Esophagus squamous epithelium (tissue), 5 donors: ENCODE measurements at places on chromosomes 2 and 18.

- no peak for DNase-seq
These were observed 14.8 kb upstream of the PARD3B start for GRCh38 chr2:204530464-204530805.

DNA sequence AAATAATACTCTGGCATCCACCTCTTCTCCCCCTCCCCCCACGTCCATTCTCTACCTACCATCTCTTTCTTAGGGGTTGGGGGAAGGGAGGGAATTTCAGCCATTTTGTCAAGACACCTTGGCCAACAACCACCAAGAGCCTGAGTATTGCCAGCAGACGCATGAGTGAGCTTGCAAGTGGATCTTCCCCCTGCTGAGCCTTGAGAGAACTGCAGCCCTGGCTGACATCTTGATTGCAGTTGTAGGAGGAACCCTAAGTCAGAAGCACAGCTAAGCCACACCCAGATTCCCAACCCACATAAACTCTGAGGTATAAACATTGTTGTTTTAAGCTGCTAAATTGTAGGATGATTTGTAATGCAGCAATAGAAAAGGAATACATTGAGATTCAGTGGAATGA lies 165.6 kb downstream of the TMEFF2 start:
- DNase-seq: no peak

DNA sequence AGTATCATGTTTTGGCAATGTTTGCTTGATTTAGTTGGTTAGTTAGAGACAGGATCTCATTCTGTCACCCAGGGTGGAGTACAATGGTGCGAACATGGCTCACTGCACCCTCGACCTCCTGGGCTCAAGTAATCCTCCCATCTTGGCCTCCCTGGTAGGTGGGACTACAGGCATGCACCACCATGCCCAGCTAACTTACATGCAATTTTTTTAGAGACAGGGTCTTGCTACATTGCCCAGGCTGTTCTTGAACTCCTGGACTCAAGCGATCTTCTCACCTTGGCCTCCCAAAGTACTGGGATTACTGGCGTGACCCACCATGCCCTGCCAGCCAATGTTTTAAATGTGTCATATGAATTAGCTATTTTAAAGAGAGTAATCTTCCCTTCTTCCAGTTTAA lies 16.3 kb upstream of the CDKL4 start:
- DNase-seq: no peak

GRCh38 chr2:240066489-240066888 lies 13.2 kb upstream of the OR6B3 start:
- no peak for DNase-seq

DNA sequence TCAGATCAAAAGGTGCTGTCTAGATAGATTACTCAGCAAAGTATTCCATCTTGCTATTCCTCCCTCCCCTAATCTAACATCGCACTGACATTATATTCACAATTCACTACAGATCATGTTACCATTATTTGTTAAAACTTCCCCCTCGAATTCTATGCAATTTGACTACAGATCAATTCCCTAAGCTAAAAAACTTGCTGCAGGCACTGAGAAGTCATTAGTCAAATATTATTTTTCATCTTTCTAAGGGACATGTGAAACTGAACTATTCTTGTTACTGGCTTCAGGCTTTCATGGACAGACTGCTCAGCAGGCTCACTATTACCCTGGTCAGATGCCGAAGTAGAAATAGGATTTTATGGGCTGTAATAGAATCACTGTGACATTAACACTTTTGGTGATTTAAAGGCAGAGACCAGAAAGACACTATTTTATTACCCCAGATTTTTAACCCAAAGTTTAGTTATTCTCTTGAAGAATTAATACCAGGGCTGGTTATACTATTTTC lies 15.1 kb downstream of the MYL1 start:
- DNase-seq: no peak

GRCh38 chr2:145752091-145752806 lies 1232.3 kb upstream of the ZEB2 start:
- no peak for DNase-seq

DNA sequence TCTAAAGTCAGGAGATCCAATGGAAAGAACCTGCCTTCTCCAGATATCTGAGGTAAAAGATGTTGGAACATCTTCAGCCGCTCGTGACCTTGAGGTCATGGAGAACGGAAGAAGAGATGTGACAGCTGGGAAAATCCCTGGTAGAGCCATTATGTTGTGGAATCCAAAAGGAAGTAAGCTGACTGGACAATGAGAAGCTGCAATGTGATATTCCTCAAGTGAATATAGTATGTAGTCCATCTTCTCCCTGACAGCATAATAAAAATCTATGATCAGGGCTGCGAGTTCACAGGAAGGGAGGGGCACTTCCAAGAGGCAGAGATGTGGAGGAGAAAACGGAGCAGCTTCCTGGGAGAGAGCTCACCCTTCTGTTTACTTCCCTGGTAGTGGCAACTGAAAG lies 201.0 kb upstream of the SP5 start:
- no peak for DNase-seq

DNA sequence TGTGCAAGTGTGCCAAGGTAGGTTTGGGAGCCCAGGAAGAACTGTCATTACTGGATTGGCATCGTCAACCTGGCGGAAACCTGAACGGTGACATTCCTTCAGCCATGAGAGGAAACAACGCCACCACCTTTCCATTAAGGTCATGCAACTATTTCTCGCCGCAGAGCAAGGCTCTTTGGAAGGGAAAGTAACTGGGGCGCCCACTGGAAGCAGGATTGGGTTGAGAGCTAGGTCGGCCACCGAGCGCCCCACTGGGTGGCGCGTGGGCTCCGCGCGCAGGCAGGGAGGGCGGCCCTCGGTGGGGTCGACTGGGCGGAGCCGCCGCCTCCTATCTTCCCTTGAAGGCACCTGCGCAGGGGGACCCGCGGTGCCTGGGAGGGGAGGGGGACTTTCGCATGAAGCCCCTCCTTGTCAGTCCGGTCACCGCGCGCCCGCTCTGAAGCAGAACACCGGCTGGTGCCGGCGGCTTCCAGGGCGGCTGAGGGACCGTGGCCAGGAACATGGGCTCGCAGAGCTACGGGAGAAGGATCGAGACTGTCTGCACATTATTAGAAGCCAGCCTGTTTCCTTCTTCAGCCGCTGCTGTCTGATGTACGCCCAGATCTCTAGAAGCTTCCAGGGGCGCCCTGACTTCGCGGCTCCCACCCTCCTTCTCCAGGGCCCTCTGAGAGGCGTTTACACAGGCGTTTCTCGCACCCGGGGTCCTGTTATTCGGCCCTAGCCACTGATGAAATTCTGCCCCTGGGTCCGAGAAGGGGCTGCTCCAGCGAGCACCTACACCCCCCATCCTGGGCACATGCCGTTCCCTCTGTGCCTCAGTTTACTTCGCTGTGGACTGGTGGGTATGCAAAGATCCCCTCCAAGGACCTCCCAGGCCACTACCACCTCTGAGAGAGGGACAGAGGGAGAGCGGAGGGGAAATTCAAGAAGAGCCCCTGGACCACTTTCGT lies 27.3 kb upstream of the MAL start:
- DNase-seq: no peak

DNA sequence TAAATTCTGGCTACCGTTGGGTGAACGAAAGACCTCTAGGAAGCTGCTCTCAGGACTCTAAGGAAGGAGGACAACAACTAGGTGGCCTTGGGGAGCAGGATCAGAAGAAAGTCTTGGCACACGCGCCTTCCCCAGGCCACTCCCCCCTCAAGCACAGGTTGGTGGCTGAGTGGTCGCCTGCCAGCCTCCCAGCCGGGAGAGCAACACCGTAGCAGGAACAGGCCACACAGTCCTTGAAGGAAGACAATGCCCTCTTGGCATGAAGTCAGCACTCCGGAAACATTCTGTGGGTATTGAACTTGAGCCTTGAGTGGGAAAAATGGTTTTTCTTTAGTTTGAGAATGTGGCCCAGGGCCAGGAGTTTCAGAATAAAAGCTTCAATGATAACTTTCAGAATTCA lies 87.4 kb upstream of the AGAP1 start:
- DNase-seq: no peak

DNA sequence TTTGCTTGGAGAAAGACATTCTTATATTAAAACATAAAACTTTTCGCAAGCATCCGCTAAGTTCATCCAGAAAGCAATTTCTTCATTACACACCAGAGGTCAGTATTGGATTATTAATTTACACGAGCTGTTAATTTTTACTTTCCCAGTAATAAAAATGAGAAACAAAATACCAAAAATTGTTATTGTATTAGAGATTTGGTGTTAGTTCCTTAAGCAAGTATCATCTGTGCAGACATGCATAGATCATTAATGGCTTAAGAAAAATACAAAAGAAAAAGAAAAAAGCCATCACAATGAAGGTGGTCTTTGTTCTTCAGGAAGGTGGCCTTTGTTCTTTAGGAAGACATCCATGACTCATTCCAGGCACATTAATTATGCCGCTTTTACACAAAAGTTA lies 53.6 kb upstream of the HNMT start:
- DNase-seq: no peak

- DNase-seq: no peak
These were observed 119.6 kb upstream of the BOD1L2 start for GRCh38 chr18:57027190-57027708.

GRCh38 chr2:43343573-43344304 lies 117.3 kb upstream of the ZFP36L2 start:
- no peak for DNase-seq

- peak; percentile 27 for DNase-seq
These were observed 29.9 kb upstream of the NT5DC4 start for GRCh38 chr2:112690853-112691401.

- DNase-seq: no peak
These were observed 122.2 kb upstream of the SMAD7 start for GRCh38 chr18:49072940-49073339.

- DNase-seq: no peak
These were observed 128.0 kb downstream of the ARL4C start for GRCh38 chr2:234368861-234369261.

DNA sequence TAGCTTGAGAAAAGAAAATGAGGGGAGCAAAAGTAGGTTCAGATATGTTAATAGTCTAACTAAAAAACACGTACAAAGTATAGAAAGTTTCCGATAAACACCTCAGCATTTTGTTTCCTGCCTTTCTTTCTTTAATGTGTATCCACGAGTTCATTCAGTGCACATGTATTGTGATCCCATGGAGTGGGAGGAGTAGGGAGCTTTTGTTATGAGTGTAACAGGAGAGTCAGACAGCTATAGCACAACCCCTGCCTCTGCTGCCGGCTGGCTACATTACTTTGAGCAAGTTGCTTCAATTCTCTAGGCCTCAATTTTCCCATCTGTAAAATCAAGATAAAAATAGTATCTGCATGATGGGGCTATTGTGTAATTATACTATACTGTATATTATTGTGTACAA lies 249.2 kb upstream of the FIGN start:
- DNase-seq: no peak

GRCh38 chr2:32591669-32592463 lies 36.0 kb upstream of the TTC27 start:
- DNase-seq: no peak

DNA sequence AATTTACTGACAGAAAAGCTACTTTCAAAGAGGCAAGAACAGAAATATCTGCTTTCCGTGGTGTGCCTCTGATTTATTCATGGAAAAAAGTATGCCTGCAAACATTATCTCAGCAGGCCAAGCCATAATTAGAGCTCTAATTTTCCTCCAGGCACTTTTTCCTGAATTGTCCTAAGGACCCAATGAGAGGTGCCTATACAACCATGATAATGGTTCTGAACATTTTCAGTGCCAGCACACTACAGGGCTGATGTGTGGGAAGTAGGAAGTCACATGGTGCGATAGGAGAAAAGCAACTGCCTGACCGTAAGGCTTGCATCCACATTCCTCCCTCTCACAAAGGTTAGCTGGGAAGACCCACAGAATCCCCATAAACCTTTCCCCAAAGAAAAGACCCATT lies 45.9 kb upstream of the EGR4 start:
- no peak for DNase-seq

DNA sequence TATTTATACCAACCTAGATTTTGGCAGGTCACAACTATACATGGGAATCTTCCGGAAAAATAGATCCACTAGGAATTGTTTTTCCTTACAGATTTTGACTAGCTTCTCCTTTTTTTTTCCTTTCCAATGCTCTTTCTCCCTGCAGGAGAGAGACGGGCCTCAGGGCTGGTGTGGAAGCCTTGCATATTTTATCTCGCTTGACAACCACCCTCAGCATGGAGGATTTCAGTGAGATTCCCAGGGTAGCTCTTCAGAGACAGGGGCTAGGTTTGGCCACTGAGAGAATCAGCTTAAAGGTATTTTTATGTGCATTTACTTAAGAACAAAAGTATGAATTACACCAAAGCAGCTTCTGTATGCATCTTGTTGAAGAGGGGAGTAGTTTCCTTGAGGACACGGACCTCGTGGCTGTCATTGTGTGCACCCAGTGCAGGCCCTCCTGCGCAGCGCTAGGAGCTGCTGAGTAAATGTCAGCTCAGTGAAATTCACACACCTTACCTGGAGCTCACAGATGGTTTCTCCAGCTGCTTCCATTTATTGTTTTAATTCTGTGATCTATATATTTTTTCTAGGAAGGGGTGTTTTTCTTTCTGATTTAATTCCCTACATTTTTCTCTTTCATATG lies 54.4 kb downstream of the TRAPPC12 start:
- no peak for DNase-seq

- no peak for DNase-seq
These were observed 863.7 kb downstream of the MBD2 start for GRCh38 chr18:53360501-53361443.

DNA sequence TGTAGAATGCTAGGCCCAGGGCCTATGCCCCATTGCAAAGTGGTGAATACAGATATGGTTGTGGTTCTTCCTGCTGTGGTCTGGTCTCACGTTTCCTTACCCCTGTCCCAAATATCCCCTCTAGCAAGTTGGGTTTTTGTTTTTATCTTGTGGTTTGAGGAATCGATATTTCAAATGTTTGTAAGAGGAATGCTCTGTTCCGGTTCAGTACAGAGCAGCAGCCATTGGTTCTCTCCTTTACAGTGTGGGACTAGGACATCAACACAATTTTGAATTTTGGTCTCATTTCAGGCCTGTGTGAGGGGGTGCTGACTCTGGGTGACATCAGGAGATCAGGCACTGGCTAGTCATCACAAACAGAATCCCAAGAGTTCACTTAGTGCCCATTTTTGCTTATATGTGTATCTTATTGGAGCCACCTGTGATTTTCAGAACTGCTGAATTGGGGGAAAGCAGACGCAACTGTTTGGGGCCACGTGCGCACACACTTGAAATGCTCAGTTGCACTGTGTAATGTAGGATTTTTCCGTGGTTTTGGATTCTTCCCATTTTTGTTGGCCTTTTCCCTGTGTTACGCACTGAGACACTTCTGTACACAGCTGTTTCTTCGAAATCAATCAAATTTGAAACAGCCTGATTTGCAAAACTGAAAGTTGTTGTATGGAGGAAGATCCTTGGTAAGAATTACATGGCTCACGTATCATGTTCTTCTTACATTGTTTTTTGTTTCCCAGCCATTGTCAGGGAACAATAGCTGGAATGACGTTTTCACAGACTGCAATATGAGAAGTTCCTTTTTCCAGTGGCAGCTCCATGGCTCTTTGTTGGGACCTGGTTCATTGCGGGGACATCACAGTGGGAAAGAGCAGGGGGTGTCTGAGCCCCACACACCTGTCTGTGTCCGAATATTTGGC lies 8.6 kb downstream of the SH3BP4 start:
- no peak for DNase-seq

GRCh38 chr2:80420530-80421208 lies 116.1 kb upstream of the LRRTM1 start:
- DNase-seq: no peak

GRCh38 chr2:231932985-231933915 lies 7.1 kb upstream of the NPPC start:
- DNase-seq: no peak
